Esophagus muscularis mucosa (tissue), 4 donors: ENCODE measurements at places on chromosomes 5 and 9. TPM values are rescaled to one million over a fixed set of nuclear protein-coding genes. Genes with fewer than 3 reads are reported as not detected.

- no peak for DNase-seq
Measured at GRCh38 chr9:34242830-34243229, 64.0 kb downstream of the UBAP1 start.

Gene SPTAN1
- 364 TPM for total RNA-seq

Gene ZFP2
- total RNA-seq, result 2.1 TPM

Gene RASGRF2
- 4.2 TPM for total RNA-seq

DNA sequence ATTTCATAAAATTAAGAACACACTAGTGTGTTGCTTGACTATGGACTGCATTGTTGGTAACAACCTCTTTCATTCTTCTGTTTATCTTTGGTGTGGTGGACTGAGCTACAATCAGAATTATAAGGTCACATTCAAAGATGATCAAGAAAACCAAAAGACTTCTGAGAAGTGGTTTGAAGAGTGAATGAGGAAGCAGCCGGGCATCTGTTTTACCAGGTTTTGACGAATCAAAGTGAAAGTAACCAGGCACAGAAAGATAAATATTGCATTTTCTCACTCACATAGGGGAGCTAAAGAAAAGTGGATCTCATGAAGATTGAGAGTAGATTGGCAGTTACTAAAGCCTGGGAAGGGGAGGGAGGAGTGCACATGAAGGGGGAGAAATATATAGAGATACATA is 589.1 kb downstream of the ZNF608 start:
- DNase-seq, result no peak

Gene FSD1L
- total RNA-seq, result 2.5 TPM
